ENCODE measurements at places on chromosomes 12 and 14. TPM values are rescaled to one million over a fixed set of nuclear protein-coding genes. Genes with fewer than 3 reads are reported as not detected.

FAM181A gene
- total RNA-seq: not detected

SYT1 gene
- total RNA-seq: 1.3 TPM

FOXM1 gene
- total RNA-seq: 2.8 TPM

DHRS2 gene
- not detected for total RNA-seq

GPR84 gene
- total RNA-seq: not detected

APOF gene
- total RNA-seq: not detected

VRTN gene
- total RNA-seq: not detected

IRAK3 gene
- total RNA-seq: 10.8 TPM

ARID4A gene
- total RNA-seq: 12.4 TPM

KRT71 gene
- total RNA-seq: not detected

PKP2 gene
- total RNA-seq: not detected

PLXNC1 gene
- total RNA-seq: 6.8 TPM

CCDC38 gene
- total RNA-seq: not detected

RPGRIP1 gene
- total RNA-seq: not detected

SPATS2 gene
- total RNA-seq: 28.7 TPM
